Stimulated activated CD4-positive, alpha-beta T cell treated with anti-CD3 and anti-CD28 coated beads, Interleukin-4, amount 100 ng/mL, for 4 hours (primary cell): ENCODE measurements at places on chromosomes 5 and 9.

GRCh38 chr5:83281176-83281575 lies 190.4 kb upstream of the VCAN start:
- no peak for DNase-seq

DNA sequence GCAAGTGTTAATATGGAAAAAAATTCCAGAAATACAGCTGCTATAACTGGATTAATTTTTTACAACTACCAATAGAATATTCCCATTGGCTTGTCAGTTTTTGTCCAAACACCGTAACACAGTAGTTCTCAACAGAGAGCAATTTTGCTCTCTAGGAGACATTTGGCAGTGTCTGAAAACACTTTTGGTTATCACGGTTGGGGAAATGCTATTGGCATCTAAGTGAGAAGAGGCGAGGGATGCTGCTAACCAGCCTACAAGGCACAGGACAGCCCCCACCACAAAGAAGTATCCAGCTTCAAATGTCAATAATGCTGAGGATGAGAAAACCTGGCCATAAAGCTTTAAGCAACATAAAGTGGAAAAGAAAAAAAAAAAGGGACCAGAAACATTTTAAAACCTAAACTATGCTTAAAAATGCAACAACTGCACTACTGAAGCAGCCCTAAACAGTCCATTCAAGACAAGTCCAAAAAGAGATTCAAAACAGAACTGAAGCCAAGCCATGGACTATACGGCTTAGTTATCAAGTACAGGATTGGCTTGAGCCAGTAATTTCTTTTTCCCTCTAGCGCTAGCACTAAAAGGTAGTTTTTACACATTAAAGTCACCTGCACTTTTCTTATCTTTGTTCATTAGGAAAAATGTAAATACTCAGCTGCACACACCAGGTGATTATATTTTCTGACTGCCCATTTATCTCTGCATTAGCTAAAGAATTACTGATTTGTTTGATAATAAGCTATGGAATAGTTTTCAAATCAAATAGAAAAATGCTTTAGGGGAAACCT lies 83.9 kb downstream of the NR3C1 start:
- DNase-seq, result no peak

DNA sequence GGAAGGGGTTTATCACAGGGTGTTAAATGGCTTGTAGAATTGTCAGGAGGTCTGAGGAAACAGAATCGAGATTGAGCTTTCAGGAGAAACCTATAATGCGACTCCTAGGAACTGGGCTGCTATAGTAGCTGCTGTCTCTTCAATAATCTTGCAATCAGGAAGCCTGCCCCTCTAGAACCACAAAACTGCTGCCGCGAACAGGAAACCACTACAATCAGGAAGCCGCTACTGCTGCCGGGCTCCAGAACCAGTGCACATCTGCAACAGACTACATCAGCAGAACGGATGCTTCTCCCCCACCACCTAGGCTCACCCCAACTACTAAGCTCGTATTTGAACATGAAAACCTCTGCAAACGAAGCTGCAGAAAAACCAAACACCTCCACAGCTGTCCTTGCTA lies 31.6 kb downstream of the TNFSF8 start:
- peak; percentile 75 for DNase-seq

- DNase-seq, result no peak
These were observed 379.2 kb downstream of the TMEM167A start for GRCh38 chr5:82698026-82698425.
